ENCODE measurements at places on chromosomes 5 and 9. TPM values are rescaled to one million over a fixed set of nuclear protein-coding genes. Genes with fewer than 3 reads are reported as not detected.

Gene SLC6A19
- total RNA-seq: not detected

GRCh38 chr5:148666353-148666752 lies 12.0 kb upstream of the HTR4 start:
- no peak for DNase-seq
- no peaks in the 10 kb centered on the region for H3K36me3 ChIP-seq
- H3K4me3 ChIP-seq: no peak overlapping the region

DNA sequence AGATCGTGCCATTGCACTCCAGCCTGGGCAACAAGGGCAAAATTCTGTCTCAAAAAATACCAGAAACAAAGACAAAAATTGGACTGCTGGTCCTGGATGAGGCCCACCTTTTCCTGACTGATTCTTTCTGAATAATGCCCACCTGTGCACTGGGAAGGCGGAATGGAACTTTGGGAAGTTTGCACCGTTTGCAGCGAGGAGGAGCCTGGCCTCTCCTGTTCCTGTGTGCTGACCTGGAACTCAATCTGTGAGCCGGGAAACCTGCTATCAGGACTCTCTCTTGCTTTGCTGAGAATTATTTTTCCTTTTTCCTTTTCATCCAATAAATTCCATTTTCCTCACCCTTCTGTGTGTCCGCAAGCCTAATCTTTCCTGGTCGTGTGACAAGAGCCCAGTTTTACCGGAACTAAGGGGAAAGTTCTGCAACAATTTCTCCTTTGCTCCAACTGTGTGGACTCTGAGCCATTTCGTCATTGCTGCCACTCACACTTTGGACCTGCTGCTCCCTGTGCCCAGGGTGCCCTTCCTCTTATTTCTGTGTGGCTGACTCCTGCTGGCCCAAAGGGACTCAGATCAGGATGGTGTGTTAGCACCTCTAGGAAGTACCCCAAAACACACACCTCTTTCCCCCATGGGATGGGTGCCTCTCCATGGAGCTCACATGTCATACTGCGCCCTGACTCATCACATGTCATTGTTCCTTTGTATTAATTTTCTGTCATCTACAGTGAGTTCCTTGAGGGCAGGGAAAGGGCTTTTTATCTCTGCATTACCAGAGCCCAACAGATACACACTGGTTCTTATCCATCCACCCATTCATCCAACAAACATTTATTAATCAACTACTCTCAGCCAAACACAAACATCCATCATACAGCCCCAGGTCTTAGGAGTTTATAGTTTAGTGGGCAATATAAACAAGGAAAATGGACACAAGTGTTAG lies 4.7 kb upstream of the GLRX start:
- H3K4me1 ChIP-seq: peaks cover 15% of the 10 kb centered on the region
- no peaks in the 10 kb centered on the region for H3K36me3 ChIP-seq
- no peak for DNase-seq
- H3K27me3 ChIP-seq: no peaks in the 10 kb centered on the region
- H3K27ac ChIP-seq: no peak overlapping the region
- no peak overlapping the region for H3K4me3 ChIP-seq

Gene C7
- total RNA-seq: 763 TPM

- no peaks in the 10 kb centered on the region for H3K27me3 ChIP-seq
- H3K27ac ChIP-seq: no peak overlapping the region
- no peak for DNase-seq
- no peak overlapping the region for H3K4me3 ChIP-seq
These were observed 31.2 kb upstream of the ADRA1B start for GRCh38 chr5:159884917-159885620.

Measured in lung (tissue), 17 donors.